ENCODE measurements at places on chromosomes 4 and X.

GRCh38 chr4:109009909-109010308 is 247.1 kb upstream of the ETNPPL start:
- DNase-seq: no peak

DNA sequence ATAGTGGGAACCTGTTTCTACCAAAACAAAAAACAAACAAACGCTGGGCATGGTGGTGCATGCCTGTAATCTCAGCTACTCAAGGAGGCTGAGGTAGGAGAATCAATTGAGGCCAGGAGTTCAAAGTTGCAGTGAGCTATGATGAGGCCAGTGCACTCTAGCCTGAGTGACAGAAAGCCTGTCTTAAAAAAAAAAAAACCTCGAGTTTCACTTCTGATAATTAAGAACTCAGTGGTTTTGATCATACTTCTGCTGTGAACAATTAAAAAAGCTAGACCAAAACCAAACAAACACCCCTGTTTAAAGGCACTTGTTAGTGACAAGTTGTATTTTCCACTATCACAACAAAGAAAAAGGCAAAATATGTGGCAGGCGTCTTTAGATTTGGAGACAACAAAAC is 15.0 kb upstream of the UBE2D3 start:
- no peak for DNase-seq

DNA sequence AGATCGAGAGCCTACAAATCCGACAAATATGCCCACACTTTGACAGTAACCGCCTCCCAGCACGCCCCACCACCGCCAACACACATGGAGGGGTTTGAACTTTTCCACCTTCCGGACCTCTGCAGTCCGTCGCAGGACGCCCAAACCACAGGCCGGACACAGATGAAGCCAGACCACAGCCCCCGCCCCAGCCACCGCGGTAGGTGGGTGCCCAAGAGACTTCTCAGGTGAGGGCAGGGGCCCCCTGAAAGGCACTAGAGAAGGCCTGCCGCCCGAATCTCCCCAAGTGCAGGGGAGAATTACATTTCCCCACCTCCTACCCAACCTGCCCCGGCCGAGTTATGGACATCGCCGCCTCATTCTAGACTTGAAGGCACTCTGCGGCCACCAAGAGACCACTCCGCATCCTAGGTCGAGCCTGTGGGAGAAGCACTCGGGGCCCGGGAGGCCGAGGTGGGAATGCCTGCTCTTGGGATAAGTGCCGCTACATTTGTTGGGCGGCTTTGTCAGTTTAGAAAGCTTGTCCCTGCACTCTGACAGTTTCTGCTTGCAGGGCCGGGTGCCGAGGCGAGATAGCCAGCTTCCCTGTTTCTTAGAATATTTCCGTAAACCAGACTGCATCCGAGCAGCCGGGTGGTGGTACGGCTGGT is 21.5 kb downstream of the HAND2 start:
- no peak for DNase-seq

DNA sequence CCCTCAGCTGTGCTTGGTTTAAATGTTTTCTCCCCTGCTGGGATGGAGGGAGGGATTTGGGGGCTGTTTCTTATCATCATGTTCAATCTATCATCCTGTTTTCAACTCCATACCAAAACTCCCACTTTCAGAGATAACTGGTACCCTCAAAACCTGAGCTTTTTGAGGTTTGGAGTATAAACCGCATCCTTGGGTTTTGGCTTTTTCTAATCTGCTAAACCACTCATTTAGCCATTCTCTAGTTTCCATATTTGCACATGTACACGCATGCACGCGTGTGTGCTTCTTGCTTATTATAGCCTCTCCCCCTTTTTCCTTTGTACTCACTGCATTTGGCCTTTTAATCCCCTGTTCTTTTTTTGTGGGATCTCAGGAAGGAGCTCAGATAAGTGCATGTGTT is 116.7 kb upstream of the TEX13D start:
- no peak for DNase-seq

DNA sequence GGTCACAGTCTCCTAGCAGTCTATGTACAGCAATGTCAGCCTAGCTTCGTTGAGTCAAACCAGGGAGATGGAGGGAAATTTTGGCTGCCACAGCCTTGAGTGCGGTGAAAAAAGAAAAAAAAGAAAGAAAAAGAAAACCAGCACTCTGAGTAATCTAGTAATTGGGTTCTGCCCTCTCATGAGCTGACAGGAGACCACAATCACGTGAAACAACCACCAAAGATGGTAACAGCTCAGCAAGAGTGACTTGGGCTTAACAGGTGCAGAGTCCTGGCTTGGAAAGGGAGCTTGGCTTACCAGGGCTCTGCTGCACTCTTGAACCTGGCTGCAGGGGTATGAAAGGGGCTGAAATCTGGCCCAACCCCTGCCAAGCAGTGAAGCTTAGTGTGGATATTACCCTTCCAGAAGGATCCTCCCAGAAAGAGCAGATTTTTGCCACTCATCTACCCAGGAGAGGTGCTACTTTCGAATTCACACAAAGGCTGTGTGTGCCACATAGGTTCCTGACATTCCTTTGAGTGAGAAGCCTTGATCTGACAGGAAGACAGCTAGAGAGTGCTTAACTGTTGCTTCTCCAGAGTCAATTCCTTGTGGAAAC is 350.3 kb downstream of the PTTG2 start:
- DNase-seq: no peak

DNA sequence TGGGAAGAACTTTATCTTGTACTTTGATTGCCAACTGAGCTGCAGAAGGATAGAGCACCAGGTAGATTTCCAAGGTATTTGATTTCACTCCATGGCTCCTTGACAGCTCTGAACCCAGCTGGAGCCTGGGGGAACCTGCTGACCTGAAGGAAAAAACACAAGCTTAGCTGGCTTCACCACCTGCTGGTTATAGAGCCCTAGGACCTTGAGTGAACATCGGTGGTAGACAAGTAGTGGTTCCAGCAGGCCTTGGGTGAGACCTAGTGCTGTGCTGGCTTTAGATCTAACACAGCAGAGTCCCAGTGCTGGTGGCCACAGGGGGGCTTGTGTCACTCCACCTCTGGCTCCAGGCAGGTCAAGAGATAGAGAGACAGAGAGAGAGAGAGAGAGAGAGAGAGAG is 1102.6 kb downstream of the ADGRL3 start:
- DNase-seq: no peak

- no peak for DNase-seq
These were observed 37.5 kb downstream of the FGFBP1 start for GRCh38 chr4:15901007-15901406.

DNA sequence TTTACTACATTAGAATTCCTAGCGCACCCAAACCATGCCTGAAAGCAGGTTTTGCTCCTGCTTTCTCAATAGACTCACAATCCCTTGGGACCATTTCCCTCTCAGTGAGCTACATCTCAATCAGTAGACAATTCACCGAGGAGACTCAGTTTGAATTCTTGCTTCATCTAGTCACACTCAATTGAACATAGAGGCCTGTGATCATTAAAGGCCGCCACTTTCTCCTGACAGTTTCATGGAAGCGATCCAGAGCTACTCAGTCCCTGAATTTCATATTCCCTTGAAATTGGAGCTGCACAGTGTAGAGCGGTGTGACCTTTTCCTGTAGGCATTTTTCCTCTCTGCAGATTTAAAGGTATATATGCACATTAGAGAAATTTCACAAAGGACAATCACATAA is 193.9 kb upstream of the SPOCK3 start:
- no peak for DNase-seq

GRCh38 chr4:153916273-153916755 is 127.4 kb upstream of the SFRP2 start:
- DNase-seq: no peak

- no peak for DNase-seq
These were observed 11.8 kb upstream of the SPON2 start for GRCh38 chr4:1183985-1184773.

DNA sequence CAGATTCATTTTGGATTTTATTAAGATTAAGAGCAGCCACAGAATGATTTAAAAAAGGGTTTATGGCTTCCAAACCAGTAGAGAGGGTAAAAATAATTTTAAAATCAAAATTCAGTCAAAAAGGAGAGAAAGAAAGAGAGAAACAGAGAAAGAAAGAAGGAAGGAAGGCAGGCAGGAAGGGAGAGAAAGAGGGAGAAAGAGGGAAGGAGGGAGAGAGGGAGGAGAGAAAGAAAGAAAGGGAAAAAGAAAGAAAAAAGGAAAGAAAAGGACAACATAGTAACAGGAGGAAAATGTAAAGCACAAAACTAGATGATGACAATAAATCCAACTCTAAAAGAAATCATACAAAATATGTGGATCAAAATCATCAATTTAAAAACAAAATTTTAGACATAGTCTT is 79.6 kb upstream of the FRG1 start:
- DNase-seq: no peak

DNA sequence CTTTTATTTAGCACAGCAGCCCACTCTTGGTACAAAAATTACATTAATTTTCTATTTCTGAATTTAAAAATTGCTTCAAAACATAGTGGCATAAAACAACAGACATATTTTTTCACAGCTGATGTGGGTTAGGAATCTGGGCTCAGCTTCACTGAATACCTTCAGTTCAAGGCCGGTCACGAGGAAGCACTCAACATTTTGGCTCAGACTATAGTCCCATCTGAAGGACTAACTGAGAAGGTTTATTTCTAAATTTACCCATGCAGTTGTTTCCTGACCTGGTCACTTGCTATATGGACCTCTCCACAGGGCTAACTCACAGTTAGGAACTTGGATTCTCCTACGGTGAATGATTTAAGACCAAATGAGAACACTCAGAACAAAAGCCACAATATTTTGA is 1230.2 kb upstream of the ADGRL3 start:
- DNase-seq: no peak

DNA sequence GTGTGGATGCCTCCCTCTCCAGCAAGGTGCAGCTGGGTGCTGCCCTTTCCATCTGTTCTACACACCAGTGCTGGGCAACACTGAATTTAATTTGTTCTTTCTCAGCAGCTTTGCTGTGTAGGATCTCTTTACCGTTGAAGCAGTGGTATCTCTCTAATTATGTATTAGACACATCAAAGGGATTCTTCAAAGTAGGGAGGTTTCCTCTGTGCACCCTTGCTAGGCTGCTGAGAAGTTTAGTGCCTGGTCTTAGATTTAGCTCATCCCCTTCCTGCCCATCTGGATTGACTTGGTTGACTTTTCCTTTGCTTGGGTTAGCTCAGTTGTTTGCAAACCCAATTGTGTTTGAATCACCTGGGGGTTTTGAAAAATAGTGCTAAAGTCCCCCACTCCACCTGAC is 27.8 kb upstream of the LDB2 start:
- no peak for DNase-seq

DNA sequence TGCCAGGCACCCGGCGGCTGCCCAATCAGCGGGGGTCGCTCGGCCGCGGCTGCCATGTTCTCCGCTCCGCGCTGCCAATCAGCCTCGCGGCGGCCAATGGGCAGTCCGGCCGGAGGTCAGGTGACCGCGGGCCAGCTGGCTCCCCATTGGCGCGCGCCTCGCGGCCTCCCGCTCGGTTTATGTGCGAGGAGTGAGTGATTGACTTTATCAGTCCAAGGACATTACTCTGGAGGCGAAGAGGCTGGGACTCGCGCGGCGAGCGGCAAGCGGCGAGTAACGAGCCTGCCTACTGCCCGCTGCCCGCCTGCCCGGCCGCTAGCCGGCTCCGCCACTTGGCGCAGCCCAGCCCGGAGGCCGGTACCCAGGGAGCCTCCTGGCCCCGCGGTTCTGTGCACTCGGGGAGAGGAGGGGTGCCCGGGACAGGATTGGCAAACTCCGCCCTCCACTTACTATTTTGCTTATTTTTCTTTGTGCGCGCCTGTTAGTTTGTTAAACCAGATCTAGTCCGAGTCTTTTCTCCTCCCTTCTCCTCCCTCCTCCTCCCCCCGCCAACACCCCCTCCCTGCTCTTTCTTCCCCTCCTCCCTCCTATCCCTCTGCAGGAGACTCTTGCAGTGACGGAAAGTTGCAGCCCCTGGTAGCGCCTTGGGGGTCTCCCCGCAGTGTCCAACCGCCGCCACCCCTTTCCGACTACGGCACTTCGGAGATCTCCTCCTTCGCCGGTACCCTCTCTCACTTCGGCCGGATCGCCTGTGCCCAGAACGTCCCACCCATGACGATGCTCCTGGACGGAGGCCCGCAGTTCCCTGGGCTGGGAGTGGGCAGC is at the start of gene ZIC3:
Gene ZIC3, plus strand, starts transcription at position 207 of the 825 bp plus-strand sequence. Its CDS starts 565 bp downstream, at position 772.
- DNase-seq: peak; percentile 57

GRCh38 chrX:31092476-31092875 is 20.6 kb upstream of the FTHL17 start:
- DNase-seq: no peak

DNA sequence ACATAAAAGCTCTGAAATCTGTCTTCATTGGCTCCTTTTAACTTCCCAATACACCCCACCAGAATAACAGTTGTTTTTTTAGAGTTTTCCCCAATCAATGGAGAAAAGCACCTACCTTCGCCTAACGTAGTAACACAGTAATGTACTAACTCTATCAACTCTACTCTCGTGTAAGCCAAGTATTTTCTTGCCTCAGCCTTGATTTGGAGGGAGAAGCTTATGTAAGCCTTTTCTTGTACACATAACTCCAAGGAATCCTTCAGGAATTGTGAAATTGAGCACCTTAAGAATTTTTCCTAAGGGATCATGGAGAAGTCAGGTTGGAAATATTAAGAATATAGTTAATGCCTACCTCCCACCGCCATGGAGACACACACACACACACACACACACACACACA is 181.2 kb downstream of the RAPGEF2 start:
- DNase-seq: no peak

DNA sequence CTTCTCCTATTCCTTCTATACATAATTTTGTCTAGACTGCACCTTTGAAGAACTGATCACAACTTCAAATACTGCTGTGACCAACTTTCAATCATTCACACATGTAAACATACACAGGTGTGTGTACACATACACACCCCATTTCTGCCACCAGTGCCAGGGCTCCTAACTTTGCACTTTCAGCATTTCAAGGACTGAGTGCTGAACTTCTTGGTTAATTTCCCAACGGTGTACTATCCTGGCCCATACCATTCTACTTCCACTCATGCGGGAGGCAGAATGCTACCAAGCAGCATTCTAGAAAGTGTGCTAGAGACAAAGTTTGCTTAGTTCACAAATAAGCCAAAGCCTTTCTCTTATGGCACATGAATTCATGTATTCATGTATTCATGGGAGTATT is 51.2 kb downstream of the RPGR start:
- no peak for DNase-seq

DNA sequence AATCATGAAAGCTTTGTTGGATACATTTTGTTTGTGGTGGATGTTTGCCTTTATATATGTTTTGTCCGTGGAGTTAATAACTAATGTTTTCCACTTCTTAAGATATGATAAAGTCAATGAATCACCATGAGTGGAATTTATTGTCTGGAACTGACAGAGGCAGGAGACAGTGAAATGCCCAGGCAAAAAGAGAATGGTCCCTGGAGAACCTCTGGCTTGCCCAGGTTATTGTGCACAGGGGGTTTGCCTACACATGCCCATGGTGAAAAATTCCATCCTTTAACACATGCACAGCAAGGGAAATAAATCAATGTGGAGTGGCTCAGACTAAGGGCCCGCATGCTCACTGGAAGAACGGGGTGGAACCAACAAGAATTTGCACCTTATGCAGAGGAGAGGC is 964.3 kb upstream of the GRIA3 start:
- DNase-seq: no peak

GRCh38 chrX:13281289-13281688 is 38.6 kb downstream of the ATXN3L start:
- no peak for DNase-seq
